ENCODE measurements at places on chromosomes 4 and X. TPM values are rescaled to one million over a fixed set of nuclear protein-coding genes. Genes with fewer than 3 reads are reported as not detected.

GRCh38 chr4:72286185-72286584 is 254.4 kb downstream of the NPFFR2 start:
- no peak for DNase-seq

DNA sequence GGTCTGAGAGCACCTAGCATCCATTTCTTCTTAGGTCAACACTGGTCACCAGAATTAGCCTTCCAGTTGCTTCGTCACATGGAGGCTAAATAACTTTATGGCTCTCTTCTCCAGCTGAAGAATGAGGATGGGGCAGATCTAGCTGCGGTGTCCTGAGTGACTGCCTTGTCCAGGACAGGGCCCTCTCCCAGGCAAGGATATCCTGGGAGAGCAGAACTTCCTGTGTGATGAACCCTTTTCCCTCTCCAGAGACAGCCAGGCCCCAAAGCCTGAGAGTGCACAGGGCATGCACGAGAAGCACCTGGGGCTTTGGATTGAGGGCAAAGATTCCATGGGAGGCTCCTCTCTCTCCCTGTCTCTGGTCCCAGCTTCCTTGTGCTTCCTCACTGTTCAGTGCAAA is 108.2 kb upstream of the MAMLD1 start:
- DNase-seq: no peak

GRCh38 chrX:132877954-132878536 is 80.4 kb downstream of the HS6ST2 start:
- DNase-seq: no peak

DNA sequence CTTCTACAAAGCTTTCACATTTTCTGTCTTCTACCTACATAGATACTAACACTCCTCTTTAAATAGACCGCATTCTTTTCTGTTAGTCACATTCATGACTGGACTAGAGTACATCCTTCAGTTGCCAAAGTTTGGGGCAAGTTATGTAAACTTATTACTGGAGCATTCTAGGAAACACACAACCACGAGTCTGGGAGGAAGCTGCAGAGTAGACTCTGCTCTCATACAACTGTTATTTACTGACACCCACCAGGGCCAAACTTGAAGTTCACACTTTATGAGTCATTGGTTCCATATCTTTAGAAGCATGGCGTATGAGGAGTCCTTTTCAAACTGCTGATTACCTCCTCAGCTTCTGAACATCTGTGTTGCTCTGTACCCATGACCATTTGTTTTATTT is 87.0 kb downstream of the RNF150 start:
- no peak for DNase-seq

DNA sequence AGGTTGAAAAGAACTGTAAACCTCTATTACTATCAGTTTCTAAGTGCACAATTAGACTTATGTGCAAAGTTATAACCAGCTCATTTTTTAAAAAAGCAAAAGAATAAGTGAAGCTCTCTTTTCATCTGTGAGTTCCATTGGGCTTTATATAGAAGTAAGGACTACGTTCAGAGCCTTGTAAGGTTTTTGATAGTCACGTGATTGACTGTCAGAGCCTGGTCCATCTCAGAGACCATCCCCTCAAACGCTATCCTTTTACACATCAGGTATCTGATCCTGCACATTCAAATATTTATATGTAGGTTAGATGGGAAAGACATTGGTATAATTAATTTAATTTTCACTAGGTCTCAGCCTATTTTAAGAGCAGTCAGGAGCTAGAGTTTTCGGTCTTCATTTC is 279.3 kb downstream of the INPP4B start:
- no peak for DNase-seq

DNA sequence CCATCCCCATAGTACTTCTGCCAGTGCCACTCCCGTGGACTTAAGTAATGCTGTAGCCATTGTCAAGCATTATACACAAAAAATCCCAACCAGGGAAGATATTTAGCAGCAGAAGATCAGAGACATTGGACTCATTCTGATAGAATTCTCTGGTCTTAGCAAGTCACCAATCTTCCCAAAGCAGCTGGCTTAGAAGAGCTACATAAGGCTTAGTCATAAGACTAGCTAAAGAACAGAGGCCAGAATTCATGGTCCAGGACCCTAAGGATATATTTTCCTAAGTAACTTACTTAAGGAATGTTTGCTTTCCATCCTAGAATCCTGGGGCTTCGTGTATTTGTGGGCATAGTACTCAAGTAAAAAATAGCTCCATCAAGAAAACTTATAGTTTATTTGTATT is 100.3 kb upstream of the SLIT2 start:
- DNase-seq: no peak

- no peak for DNase-seq
Measured at GRCh38 chrX:10582945-10583344, 37.4 kb downstream of the MID1 start.

DNA sequence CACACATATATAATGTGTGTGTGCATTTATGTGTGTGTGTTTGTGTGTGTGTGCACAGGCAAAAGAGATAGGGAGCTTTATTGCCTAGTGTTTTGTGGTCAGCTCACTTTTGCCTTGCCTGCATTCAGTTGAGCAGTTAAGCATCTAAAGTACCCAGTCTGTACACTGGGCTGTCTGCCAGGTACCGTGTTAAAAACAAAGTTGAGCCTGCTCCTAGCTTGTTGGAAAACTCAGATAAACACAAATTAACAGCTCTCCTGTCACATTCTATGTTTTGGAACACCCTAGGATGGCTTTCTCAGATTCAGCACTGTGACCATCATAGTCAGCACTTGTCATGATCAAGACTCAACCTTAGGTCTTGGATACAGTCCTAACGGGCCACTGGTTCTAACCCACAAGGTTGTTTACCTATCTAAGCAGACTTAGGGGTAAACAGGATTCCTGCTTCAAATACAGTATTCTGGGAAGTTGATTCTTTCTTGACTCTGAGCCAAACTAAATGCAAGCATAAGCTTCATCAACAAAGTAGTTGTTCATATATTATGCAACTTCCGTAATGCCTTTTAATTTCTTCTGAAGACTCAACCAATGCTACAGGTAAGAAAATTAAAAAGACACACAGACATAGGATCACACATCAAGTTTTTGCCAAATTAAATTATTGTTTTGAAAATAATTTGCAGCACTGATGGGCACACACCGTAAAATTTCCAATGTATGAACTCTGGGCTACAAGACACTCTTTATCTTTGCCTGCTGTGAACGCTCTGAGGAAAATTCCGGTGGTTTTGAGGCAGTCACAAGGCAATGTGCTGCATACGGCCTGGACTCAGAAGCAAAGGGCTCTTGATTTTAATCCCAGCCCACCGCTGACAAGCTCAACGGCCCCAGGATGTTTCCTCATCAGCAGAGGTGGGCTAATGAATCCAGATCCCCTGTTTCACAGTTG is 11.3 kb upstream of the CD99 start:
- DNase-seq: peak; percentile 60

GRCh38 chr4:32148111-32148666 is 1428.0 kb downstream of the PCDH7 start:
- no peak for DNase-seq

- no peak for DNase-seq
Measured at GRCh38 chr4:42995343-42995944, 102.9 kb downstream of the GRXCR1 start.

DNA sequence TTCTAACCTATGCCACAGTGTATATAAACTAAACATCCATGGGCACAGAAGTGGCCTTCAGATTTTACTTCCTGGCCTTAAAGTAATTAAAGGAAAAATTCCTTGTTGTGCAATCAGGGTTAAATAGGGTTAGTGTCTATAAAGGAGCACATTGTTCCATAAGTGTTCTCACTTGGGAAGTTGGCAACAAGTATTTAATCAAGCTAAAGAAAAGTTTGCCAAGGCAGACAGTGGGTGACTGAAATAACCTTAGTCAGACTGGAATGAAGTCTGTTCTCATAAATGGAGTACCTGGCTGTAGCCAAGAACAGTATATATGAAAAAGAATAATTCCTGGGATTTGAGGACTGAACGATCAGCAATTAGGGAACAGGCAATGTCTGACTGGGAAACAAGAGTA is 213.6 kb downstream of the HTR2C start:
- no peak for DNase-seq

DNA sequence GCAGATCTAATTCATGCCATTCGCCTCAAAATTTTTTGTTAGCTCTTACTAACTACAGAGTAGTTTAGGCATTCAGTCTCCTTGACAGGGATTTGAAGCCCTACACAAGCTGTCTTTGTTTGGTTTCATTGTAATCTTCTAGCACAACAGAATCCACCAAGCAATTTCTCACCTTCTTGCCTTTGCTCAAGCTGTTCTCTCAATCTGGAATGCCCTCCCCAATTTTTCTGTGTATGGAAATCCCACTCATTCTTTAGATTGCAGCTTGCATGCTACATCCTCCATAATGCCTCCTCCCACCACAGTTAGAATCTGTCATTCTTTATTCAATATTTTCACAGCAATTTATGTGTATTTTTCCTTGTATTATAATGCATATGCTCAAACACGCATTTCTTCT is 63.7 kb downstream of the C4orf51 start:
- DNase-seq: no peak

DNA sequence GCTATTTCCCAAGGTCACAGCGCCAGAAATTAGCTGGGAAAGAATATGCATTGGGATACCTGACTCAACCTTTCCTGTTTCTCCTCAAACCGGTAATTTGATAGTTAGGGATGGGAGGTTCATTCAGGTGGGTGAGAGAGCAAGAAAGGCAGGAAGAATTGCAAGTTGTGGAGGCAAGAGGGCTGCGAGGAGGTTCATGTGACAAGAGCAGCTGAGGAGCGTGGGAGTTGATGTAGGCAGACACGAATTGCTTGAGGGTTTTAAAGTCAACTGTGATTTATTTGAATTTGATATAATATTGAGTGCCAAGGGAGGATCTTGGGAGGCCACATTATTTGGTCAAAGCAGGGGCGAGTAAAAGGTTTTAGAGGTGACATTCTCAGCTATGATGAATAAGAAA is 329.0 kb downstream of the STIM2 start:
- no peak for DNase-seq

GRCh38 chr4:26525771-26526150 is 35.5 kb upstream of the CCKAR start:
- DNase-seq: no peak

GRCh38 chr4:109263721-109264120 is 38.7 kb downstream of the COL25A1 start:
- no peak for DNase-seq

DNA sequence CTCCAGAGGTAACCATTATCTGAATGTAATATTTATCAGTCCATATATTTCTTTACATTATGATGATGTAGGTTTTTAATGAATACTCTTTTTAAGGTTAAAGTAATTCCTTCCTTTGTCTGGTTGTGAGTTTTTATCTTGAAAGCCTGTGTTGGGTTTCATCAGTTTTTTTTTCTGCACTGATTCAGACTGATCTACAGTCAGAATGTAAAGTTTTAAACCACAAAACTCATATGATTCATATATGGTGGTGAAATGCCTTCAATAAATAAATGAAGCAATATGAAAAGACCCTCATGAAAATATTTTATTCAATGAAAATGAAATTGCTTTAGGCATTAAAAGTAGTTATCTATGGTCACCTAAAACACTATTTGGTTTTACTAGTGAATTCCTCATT is 47.1 kb downstream of the SORBS2 start:
- no peak for DNase-seq

- no peak for DNase-seq
Measured at GRCh38 chr4:129350834-129351721, 255.1 kb downstream of the C4orf33 start.

GRCh38 chr4:184148738-184149637 is 68.7 kb downstream of the ENPP6 start:
- no peak for DNase-seq

DNA sequence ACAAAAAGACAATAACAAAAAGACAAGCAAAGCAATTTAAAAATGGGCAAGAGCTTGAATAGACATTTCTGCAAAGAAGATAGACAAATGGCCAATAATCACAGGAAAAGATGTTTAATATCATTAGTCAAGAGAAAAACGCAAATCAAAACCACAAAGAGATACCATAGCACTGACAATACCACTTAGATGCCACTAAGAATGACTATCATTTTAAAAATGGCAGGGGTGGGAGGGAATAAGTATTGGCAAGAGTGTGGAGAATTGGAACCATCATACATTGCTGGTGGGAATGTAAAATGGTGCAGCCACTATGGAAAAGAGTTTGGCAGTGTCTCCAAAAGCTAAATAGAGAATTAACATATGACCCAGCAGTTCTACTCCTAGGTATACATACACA is 15.1 kb upstream of the EXOC1 start:
- no peak for DNase-seq

DNA sequence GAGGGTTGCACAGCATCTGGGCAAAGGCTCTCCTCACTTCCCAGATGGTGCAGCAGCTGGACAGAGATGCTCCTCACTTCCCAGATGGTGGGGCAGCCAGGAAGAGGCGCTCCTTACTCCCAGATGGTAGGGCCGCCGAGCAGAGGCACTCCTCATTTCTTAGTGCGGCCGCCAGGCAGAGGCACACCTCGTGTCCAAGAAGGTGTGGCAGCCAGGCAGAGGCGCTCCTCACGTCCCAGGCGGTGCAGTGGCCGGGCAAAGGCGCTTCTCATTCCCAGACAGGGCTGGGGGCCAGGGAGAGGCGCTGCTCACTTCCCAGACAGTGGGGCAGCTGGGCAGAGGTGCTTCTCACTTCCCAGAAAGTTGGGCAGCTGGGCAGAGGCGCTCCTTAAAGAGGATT is 48.8 kb downstream of the ZNF732 start:
- DNase-seq: no peak

GRCh38 chrX:3787856-3788255 is 74.4 kb upstream of the PRKX start:
- DNase-seq: no peak

GRCh38 chr4:4443821-4444220 is 56.9 kb downstream of the NSG1 start:
- DNase-seq: no peak

- DNase-seq: no peak
Measured at GRCh38 chr4:185311113-185311888, 84.4 kb downstream of the LRP2BP start.

- no peak for DNase-seq
Measured at GRCh38 chr4:40164459-40164858, 32.4 kb upstream of the RHOH start.

SYTL5 gene
- 0.80 TPM for total RNA-seq

ARR3 gene
- total RNA-seq: not detected

GLUD2 gene
- 4.0 TPM for total RNA-seq

GLRA3 gene
- total RNA-seq: 54.7 TPM

HAND2 gene
- total RNA-seq: 29.6 TPM

MXRA5 gene
- total RNA-seq: 2.9 TPM

GPR50 gene
- total RNA-seq: not detected

TBX22 gene
- not detected for total RNA-seq

COL4A6 gene
- 13.9 TPM for total RNA-seq

PPP1R2C gene
- total RNA-seq: not detected

GALNT7 gene
- total RNA-seq: 10.7 TPM

Data from breast epithelium (tissue), 4 donors.